ENCODE measurements at places on chromosomes 16 and 17.

GRCh38 chr16:48434653-48435317, 49.6 kb upstream of the SIAH1 start:
- no peak for DNase-seq

DNA sequence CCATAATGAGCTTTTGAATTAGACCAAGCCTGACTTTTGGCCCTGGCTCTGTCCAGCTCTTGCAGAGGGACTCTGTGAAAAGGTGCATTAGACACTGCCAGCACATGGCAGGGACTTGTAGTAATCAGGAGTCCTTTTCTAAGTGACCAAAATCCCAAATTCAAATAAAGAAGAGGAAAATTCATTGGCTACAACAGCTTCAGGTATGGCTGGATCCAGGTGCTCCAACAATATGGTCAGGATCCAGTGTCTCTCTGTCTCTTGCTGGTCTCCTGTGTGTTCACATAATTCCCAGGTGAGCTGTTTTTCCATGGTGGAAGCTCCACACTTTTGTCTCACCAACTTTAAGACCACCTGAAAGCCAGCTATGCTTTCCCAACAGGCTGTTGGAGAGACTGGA, 358.8 kb upstream of the TNRC6C start:
- DNase-seq: no peak

- DNase-seq: no peak
Measured at GRCh38 chr17:37083456-37083855, 134.7 kb downstream of the AATF start.

DNA sequence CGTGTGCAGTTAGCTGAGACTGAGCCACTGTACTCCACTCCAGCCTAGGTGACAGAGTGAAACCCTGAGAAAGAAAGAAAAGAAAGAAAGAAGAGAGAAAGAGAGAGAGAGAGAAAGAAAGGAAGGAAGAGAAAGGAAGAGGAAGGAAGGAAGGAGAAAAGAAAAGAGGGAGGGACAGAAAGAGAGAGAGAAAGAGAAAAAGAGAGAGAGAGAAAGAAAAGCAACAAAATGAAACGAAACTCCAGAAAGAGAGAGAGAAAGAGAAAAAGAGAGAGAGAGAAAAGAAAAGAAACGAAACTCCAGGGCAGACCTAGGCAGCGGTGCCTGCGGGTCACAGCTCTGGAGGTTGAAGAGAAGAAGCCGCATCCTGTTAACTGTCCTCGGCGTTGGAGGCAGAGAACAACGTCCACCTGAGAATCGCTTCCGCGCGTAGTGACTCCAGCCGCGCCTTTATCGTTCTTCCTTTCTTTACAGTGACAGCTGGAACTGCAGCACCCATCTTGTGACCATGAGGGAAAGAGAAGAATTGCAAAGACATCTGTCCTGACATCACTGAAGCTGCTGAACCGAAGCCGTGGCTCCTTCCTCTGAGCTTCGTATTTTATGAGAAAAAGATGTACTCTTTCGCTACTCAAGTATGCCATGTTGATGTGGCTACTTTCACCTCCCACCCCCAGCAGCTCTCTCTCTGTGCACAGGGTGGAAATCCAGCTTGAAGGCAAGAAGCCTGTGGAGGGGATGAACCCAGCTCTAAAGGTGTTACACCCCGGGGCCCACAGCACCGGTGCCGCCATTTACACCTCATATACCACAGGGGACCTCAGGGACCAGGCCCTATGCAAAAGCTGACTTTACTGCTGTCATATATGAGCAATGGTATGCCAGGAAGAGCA, 56.9 kb upstream of the DOC2B start:
- DNase-seq: no peak

GRCh38 chr16:85165781-85166180, 53.5 kb upstream of the CIBAR2 start:
- no peak for DNase-seq

DNA sequence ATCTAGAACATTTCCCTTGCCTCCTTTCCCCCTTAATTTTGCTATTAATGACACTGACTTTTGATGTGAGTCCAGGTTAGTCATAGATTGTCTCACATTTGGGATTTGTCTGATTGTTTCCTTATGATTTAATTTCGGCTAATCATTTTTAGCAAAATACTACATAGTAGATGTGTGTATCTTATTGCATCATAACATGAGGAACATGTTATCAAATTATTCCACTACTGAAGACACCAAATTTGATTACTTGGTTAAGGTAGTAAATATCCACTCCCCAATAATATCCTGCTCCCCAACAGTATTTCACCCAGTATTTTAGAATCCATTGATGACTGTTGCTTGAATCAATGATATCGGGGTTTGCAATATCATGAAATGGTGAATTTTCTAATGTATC, 2.7 kb downstream of the POLG2 start:
- no peak for DNase-seq

GRCh38 chr16:28915181-28915580, 9.9 kb downstream of the RABEP2 start:
- DNase-seq: no peak

DNA sequence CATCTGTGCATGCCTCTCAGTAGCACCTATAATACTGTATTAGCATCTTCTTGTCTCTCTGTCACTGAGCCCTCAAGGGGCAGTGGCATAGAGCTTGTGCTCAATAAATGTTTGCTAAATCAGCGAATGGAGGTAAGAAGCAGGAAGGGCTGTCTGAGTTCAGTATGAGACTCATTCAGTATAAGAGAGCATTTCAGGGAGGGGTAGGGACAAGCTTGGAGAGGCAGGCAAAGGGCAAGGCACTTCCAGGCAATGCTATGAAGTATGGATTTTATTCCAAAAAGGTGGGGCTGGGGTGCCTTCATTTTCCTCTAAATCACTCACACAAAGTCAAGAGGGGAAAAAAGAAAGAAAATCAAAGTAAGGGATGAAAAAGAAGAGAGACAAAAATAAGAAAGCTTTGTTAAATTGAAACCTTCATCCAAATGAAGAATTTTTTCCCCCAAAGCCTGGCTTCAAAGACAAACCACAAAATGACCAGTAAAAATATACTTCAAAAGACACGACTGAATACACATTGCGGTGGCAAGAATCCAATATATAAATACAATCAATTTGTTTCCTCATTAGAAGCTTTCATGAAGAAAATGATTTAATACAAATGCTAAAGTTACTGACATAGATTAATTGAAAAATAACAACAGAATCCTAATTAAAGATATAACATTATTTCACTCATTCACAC, 51.2 kb downstream of the SKAP1 start:
- no peak for DNase-seq

GRCh38 chr17:77930780-77931768, 27.4 kb upstream of the TNRC6C start:
- no peak for DNase-seq

- no peak for DNase-seq
Measured at GRCh38 chr17:81065500-81065899, 30.5 kb downstream of the BAIAP2 start.

- DNase-seq: no peak
Measured at GRCh38 chr17:55717898-55718735, 4.5 kb downstream of the TMEM100 start.

- DNase-seq: no peak
Measured at GRCh38 chr16:88196471-88197400, 186.0 kb upstream of the ZNF469 start.

GRCh38 chr16:30369091-30369937, 980 bp downstream of the TBC1D10B start:
- no peak for DNase-seq

DNA sequence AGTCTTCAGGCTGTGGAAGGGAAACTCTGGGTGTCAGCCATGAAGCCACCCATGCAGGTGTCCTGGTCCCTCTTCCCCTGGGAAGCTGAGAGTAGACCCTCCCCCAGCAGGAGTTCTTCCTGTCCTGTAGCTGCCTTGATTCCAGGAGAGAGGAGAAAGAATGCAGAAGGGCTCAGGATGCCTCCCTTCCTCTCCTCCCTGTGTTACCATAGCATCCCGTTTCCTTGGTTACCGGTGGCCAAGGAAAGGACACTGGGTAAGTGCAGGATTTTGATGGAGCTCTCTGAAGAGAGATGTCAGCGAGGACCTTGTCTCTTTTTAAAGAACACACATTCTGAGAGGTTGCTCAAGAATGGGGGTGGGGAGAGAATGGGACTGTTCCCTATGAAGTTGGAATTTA, 304.1 kb upstream of the N4BP1 start:
- DNase-seq: no peak

GRCh38 chr17:28547623-28548416, 4.6 kb downstream of the UNC119 start:
- no peak for DNase-seq

- no peak for DNase-seq
Measured at GRCh38 chr16:51900221-51900780, 646.6 kb downstream of the TOX3 start.

GRCh38 chr16:49596648-49597291, 223.2 kb downstream of the C16orf78 start:
- no peak for DNase-seq

DNA sequence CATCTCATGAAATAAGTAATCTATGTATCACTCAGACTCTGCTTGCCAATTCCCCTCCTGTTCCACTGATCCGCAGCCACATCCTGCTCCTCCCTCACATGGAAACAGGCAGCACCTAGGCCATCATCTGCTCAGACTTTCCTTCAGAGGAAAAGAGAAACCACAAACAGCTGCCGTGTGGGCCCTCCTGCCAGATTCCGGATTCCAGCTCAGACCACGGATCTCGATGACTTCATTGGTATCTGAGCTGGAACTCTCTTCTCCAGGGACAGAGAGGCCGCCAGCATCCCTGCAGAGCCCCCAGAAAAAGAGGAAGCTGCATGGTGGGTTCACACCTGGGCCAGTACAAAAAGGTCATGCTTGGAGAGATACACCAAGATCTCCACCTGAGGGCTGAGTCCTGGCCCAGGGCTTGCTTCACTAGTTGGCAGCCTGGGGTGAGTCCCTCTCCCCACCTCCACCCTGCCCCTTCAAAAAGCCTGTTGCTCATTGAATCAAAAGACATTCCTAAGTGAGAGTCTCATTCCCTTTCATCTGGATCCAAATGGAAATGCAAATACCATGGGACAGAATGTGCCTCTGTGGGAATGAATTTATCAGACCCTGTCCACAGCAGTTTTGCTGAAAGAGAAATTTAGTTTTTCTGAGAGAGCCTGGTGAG, 47.2 kb downstream of the HOXB1 start:
- DNase-seq: no peak

GRCh38 chr17:70074236-70074830, 692 bp upstream of the KCNJ16 start:
- DNase-seq: no peak

DNA sequence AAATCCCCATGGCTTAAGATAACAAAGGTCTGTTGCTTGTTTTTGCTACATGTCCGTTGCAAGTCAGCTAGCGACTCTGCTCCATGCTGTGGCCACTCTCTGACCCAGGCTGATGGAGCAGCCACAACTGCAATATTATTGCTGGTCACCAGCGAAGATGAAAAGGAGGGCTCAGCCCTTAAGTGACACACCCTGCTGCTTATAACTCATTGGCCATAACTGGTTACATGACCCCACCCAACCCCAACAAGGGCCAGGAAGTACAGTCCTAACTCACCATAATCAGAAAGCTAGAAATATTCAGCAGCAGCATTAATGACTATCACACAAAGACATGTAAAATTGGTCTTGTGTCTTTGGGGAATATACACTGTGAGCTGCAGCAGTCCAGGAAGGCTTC, 224.3 kb downstream of the SOX9 start:
- no peak for DNase-seq

DNA sequence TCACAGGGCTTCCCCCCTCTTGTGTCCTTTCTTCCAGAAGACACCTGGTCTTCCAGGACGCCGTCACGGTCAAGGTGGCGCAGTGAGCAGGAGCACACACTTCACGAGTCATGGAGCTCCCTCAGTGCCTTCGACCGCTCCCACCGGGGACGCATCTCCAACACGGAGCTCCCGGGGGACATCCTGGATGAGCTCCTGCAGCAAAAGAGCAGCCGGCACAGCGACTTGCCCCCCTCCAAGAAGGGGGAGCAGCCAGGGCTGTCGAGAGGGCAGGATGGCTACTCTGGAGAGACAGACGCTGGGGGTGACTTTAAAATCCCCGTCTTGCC, 199.6 kb downstream of the KATNIP start:
- DNase-seq: no peak

DNA sequence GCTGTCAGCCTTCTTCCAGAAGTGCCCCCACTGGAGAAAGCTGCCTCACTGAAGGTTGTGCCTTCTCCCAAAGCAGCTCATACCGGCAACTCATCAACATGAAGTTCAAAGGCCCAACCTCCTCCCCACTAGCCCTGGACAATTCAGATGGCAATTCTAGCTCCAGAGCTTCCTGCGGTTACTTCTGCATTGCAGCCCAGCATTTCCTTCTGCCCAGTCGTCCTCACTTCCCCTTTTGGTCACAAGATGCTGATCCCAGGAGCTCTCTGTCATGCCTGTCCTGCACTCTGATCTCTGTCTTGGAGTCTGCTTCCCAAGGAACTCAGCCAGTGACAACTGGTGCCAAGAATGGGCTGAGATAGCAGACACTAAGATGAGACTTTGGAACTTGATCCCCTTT, 178.2 kb upstream of the SOX9 start:
- DNase-seq: no peak

- DNase-seq: peak; percentile 69
Measured at GRCh38 chr17:39200070-39200879, at the start of gene RPL19. TSS of gene RPL19 (plus strand) at chr17:39200283. CDS start at chr17:39200345, 62 bp downstream.

DNA sequence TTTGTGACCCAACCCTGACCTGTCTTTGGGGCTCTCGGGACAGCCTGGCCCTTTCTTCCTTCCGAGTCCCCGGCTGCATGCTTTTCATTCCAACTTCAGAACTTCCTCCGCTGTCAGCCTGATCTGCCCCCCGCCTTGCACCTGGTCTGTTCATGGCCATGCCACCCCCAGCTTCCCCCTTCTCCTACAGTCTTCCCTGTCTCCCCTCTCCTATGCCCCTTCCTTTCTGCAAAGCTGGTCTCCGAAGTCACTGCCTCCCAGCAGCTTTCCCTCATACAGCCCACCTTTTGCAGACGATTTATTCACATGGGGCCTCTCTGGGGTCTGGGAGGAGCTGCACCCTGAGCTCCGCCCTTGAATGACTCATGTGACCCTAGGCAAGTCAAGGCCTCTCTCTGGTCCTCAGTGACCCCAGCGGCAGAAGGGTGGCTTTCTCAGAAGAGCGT, 47.1 kb upstream of the SDK2 start:
- DNase-seq: no peak

DNA sequence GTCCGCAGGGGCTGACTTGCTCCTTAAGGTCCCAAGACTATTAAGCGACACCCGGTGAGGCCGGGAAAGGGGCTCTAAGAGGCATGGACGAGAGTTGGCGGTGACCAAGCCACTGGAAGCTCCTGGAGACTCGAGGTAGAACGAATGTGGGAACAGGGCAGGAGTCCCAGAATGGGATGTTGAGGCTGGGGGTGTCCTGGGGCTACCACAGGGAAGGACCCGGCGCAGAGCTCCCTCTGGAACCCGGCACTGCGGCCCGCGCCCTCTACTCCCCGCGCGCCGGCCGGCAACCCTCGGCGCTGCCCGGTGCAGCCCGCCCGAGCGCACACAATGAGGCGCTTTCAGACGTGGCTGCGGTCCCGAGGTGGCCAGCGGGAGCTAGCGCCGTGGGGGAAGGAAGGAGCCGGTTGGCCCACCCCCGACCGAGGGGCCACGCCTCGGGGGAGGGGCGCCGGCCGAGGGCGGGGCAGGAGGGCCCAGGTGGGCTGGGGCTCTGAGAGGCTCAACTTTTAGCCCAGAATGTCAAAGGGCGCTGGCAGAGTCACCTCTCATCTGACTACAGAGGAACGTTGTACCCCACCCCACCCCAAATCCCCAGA, at the start of gene CHST6:
Gene CHST6 (minus strand): TSS at position 366 of the 599 bp plus-strand sequence. CDS start 15,613 bp downstream, outside the sequence.
- DNase-seq: no peak

- DNase-seq: no peak
Measured at GRCh38 chr17:944266-944826, 35.2 kb downstream of the NXN start.

GRCh38 chr16:48576927-48577326, 33.1 kb downstream of the N4BP1 start:
- DNase-seq: no peak

All from T-helper 22 cell (primary cell).